ENCODE measurements at places on chromosomes 11 and 22.

- DNase-seq, result no peak
Measured at GRCh38 chr11:76284161-76284560, 77.9 kb upstream of the WNT11 start.

- DNase-seq, result no peak
Measured at GRCh38 chr11:112651386-112651785, 309.8 kb upstream of the NCAM1 start.

GRCh38 chr11:130599073-130599654 is 150.7 kb downstream of the ADAMTS15 start:
- DNase-seq, result no peak

- DNase-seq, result no peak
Measured at GRCh38 chr22:22670076-22670795, 25.8 kb downstream of the GGTLC2 start.

DNA sequence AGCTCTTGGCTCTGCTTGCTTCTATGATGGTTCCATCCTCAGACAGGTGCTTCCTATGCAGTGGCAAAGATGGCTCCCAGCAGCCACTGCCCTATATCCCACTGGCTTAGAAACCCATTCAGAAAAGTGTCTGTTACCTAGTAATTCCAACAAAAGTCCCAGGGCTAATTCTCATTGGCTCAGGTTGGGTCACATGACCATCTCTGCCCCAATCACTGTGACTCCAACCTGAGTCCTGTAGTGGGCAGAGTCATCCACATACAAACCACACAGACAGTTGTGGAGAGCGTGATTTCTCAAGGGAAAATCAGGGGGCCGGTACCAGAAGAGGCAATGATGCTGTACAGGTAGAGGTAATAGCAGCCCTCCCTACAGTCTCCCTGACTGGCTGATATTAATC is 67.5 kb downstream of the LHFPL7 start:
- no peak for DNase-seq

GRCh38 chr11:68193018-68193417 is 20.1 kb downstream of the KMT5B start:
- no peak for DNase-seq

- peak; percentile 33 for DNase-seq
Measured at GRCh38 chr11:61897387-61898246, 6.3 kb upstream of the FADS3 start.

- DNase-seq, result no peak
Measured at GRCh38 chr11:66881451-66881835, 24.6 kb downstream of the LRFN4 start.

DNA sequence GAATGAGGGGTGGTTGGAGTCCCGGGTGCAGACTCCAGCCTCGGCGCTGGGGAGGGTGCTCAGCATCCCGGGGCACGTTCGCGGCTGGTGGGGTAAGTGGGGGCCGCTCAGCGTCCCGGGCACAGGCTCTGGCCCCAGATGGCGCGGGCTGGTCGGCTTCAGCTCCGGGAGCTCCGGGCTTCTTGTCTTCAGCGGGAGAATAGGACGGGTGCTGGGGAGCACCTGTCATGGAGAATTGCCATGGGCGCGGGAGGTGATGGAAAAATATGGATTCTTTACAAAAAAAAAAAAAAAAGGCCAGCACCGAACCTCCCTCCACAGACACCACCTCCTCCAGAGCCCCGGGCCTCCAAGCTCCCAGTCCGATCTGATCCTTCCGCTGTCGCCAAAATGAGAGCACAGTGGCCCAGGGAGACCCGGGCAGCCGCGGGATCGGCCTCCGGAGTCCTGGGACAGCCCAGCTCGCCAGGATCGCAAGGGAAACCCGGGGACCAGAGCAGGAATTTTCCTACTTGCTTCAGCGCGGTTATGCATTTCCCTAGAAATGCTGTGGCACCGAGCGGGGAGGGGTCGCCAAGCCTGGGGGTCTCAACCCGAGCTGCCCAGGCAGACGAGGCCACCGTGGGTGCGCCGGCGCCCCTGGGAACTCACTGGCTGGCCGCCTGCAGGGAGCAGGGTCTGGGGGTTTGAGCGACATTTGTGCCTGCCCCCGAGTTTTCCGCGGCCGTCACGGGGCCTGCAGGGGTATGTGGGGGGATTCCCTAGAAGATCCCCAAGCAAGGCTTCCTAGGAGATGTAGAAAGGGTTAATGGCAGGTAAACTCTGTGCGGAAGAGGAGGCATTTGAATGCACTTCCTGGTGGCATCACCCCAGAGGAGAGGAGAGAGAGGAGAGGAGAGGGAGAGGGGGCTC is 1336.9 kb downstream of the BRD1 start:
- DNase-seq, result no peak

DNA sequence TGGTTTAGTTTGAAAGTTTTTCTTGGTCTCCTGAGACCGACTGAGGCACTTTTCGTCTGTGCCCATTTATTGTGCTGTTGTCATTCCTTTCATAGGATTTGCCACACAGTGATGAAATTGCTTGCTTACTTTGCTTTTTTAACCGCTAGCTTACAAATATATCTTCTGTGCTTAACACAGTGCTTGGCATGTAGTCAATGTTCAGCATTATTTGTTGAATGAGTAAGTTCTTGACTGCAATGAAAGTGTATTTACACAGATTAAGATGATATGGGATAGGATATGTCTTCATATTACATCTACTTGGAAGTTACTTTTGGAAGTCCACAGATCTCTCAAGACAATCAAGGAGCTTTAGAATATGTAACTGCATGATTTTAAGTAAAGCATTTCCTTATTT is 91.2 kb downstream of the GRIA4 start:
- no peak for DNase-seq
